ENCODE measurements at places on chromosomes 7 and 10.

- no peak for DNase-seq
Observed at GRCh38 chr7:80977751-80978150, 58.9 kb upstream of the SEMA3C start.

DNA sequence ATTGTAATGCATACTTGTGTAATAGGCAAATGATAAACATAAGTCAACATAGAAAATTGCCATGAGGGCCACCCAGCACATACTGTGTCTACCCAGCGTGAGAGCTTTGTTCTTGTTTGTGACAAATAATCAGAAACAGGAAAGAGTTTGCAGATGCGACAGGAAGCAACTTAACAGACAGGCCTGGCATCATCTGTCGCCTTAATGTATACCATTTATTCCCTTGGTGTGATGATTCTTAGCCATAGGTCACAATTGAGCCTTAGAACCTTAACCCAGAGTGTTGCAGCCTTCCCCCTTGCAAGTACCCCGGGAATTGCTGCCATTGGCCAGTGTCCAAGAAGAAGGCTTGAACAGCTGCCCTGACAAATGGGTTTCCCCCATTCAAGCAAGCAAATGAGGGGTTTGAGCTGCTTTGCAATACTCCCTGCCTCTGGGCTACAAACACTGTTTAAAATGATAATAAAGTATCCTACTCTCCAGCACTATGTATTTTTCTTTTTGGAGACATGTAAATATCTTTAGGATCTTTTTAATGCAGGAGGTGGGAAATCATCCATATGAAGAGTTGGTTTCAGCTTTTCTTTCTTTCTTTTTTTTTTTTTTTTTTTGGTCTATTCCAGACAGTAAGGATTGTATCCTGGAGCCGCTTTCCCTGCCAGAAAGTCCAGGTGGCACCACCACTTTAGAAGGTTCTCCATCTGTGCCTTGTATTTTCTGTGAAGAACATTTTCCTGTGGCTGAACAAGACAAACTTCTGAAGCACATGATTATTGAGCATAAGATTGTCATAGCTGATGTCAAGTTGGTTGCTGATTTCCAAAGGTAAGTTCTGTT, 80.0 kb downstream of the ZNF277 start:
- DNase-seq, result no peak

DNA sequence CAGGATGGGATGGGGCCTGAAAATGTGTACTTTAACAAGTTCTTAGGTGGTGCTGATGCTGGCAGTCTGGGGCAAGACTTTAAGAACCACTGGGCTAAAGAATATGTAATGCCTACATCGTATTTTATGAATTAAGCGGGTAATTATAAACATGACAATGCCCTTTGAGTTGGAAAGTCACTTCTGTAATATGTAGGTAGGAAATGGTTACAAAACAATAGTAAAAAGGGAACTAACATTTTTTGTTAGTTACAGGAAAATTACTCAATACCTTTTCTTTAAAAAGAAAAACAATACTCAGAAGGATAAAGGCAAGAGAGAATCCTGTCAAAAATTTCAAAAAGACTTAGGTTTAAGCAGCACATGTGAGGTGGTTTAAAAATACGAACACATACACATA, 48.3 kb upstream of the STEAP4 start:
- DNase-seq, result no peak

GRCh38 chr10:125238682-125239081, 78.3 kb upstream of the CTBP2 start:
- DNase-seq, result no peak

DNA sequence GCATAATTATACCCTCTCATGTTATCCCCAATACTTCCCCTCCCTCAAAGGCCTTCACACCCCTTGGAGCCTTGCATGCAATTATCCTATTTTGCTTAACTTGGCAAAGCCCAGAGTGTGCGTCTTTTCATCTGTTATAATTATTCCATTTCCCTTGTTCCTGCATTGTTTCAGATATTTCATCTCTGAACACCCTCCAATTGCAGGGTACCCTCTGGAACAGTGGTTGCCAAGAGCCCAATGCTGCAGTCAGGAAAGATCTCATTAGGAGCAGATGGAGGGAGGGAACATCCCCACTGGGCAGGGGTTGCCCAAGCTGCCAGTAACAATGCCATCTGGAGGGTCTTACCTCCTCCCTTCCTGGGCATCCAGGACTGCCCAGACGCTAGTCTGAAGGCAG, 18.4 kb upstream of the GOLGA7B start:
- DNase-seq, result no peak

GRCh38 chr7:110179037-110179436, 911.9 kb upstream of the LRRN3 start:
- DNase-seq, result no peak

DNA sequence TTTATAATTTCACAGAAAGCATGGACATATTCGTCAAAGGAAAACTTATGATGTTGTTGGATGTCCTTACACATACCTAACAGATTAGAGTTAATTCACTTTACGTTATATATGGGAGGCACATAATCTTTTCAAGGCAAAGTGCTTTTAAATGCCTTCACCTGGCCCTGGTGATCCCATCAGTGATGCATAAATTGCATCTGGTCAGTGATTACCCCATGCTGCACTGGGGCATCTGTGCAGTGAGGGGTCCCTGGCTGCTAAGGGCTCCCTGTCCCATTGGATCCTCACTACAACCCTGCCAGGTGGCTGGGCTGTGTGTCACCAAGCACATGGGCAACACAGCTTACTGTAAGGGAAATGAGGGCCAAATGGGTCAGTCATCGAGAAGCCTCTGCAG, 441.1 kb downstream of the RPS24 start:
- DNase-seq, result no peak

DNA sequence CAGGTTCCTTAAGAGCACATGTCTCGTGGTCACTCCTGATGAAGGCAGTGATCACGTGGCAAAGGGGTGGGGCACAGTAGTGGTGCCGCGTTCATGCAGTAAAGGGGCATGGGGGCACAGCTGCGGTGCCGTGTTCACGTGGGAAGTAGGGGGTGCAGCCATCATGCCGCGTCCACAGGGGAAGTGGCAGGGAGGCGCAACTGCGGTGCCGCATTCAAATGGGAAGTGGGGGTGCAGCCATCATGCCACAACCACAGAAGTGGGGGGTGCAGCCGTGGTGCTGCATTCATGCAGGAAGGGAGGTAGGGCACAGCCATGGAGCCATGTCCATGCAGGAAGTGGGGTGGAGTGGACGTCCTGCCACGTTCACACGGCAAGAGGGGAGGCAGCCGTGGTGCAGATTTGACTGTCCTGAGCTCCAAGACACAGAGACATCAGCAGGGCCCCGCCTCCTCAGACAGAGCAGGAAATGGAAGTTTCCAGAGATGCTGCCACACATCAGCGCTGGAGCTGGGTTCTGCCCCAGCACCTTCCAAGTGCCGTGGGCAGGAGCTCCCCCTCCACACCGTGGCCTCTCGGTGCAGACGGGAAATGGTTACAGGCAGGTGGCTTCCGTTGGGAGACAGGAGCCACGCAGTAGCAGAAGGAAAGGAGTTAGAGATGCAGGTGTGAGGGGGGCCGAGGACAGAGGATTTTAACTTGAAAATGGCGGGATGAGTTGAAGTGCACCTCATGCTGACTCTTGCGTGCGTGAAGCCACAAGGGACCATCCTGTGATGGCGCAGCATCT, 95.0 kb upstream of the DDC start:
- DNase-seq, result no peak

DNA sequence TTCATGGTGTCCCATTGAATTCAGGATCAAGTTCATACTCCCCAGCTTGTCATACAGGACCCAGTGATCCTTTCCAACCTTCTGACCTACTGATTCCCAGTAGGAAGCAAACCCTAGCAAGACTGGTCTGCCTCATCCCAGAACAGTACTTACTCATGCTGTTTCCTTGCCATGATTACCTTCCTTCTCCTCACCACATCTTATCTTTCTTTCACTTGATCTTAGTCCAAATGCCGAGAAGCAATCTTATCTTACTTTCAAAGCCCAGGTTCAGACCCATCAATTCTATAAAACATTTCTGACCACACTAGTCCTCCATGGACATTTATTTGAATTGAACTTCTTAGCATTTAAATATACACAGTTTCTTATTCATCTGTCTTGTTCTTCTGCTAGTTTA, 26.6 kb upstream of the ATRNL1 start:
- DNase-seq, result peak; percentile 22

DNA sequence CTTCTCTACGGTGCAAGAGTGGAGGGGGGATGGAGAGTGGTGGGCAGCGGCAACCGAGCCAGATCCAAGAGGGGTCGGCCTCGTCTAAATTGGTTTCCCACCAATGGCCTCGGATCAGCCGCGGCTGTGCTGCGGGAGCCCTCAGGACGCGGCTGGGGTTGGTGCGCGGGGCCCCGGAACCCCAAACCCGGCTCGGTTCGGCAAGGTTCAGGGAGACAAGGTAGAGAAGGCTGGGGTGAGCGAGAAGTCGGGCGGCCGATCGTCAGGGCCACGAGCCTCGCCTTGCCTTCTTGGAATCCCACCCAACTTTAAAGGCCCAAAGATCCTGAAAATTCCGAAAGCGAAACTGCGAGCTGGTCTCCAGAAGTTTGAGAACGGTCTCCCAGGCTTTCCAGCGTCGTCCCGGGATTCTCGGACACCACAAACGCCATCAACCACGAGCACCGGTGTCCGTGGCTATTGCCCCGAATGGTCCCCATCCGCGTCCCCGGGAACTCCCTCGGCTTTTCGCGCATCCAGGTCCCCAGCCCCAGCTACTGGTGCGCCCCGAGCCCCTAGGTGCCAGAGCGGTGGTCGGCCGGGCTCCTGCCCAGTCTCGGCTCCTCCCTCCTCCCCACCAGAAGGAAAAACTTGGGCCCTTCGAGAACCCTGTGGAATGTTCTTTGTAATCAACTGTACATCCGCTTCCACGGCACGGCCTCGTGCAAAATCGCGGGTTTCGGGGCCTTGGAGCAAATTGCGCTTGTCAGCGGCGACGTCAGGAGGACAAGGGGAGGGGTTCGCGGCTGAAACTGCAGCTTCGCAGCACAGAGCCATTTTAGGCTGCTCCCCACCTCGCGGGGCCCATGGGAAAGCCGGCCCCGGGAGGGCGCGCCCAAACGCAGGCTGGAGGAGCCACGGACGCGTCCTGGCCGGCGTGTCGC, 3.2 kb downstream of the SFMBT2 start:
- DNase-seq, result no peak

DNA sequence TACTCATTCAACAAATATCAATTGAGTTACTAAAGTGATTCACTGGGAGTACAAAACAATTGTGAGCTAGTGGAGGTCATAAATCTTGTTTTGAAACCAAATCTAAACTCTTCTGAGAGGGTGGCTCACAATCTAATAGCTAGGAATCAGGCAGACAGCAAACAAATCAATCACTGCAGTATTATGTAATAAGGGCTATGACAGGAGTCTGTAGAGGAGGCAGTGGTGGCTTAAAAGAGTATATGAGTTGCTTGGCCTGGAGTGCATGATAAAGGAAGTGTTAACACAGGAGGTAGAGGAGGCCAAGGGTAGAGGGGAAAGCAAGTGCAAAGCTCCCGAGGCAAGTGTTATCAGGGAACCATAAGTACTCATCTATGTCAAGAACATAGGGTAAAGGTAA, 16.5 kb downstream of the MYPN start:
- peak; percentile 24 for DNase-seq

GRCh38 chr10:30581779-30582380, 47.7 kb downstream of the LYZL2 start:
- no peak for DNase-seq

Data from NCI-H226 (cell line).